ENCODE measurements at places on chromosomes 5 and 9.

DNA sequence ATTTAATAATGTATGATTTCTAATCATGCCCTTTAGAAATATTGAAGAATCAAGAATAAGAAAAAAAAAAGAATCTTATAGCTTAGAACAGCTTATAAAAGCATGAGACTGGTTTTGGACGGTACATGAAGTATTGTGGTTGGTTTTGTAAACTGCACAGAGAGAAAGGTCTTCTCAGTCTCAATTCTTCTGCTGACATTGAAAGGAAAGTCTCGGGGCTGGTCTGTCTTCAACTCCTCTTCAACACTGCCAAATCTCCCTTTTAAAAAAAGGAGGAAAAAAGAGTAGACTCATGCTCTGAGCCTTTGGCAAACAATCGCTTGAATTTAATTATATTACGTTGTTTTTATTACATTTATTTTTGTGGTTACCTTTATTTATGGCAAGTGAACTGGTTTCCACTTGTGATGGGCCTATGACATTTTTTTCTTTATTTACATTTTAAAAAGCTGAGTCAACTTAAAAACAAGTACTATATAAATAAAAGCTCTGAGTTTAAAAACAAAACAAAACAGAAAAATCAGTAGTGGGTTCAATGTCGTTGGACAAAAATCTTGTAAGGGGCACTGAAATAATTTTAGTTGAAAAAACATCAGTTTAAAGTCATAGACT is 32.8 kb upstream of the EBF1 start:
- DNase-seq, result no peak

- DNase-seq, result no peak
Measured at GRCh38 chr5:133957591-133957990, 10.8 kb downstream of the C5orf15 start.

GRCh38 chr9:18821788-18822187 is 211.2 kb downstream of the SAXO1 start:
- no peak for DNase-seq

DNA sequence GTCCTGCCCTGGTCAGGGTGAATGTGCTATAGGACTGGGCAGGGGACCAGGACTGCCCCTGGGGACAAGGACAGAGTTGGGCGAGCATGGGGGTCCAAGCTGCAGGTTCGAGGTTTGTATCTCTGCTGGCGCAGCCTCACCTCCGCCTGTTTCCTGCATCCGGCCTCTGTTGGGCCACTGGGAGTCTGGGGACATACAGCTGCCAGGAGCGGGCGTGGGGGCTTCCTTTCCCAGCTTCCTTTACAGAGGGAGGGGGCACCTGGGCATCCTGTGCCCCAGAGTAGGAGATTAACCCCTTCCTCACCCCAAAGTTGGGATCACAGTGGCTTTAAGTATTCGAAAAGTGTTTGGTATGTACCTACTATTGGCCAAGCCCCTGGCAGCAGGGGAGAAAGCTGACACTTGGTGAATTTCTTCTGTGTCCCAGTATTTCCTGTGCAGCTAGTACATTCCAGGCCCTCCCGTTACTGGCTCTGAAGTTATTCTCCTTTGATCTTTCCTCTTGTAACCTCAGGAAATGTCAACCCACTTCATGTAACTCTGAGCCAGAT is 19.0 kb downstream of the OLFML2A start:
- no peak for DNase-seq

- no peak for DNase-seq
Measured at GRCh38 chr5:113257545-113257944, 177.2 kb downstream of the TSSK1B start.

DNA sequence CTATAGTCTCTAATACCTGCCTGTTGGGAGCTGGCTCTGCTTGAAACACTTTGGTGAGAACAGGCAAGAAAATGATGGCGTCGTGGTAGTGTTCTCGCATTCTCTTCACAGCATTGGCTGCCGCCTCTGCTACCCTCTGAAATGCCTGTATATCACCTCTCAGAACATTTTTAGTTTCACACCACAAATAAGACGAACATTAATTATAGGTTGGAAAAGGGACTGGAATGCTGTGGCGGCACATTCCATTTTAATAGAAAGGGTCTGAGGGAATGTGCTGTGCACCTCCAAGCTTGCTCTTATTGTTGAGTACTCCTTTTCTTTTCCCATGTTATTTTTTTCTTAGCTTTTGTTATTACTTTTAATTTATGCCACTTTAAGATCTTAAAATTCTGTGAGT is 134.6 kb upstream of the HMHB1 start:
- no peak for DNase-seq

GRCh38 chr9:83238871-83239640 is 176.1 kb upstream of the RASEF start:
- DNase-seq, result no peak

- DNase-seq, result no peak
Measured at GRCh38 chr9:92721548-92721947, 43.1 kb downstream of the BICD2 start.

GRCh38 chr9:74865177-74865576 is 22.5 kb downstream of the TRPM6 start:
- DNase-seq, result no peak

DNA sequence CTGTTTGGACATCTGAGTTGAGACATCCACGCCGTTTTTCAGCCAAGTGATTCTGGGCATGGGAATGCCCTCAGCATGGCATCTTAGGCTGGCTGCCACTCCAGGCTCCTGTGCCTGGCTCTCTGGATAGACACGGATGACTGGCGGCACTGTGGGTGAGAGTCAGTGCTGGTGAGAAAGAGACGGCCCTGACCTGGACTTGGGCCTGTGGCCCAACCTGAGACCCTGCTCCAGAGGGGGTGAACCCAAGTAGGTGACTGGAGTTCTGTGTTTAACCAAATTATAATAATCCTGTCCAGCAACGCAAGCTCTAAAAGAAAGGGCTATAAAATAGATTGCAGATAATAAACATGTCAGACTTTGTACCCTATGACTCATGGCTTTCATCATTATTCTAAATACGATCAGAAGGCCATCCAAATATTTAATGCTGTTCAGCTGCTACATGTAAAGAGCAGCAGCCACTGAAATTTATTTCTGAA is 173.9 kb downstream of the HSPA4 start:
- DNase-seq, result no peak

DNA sequence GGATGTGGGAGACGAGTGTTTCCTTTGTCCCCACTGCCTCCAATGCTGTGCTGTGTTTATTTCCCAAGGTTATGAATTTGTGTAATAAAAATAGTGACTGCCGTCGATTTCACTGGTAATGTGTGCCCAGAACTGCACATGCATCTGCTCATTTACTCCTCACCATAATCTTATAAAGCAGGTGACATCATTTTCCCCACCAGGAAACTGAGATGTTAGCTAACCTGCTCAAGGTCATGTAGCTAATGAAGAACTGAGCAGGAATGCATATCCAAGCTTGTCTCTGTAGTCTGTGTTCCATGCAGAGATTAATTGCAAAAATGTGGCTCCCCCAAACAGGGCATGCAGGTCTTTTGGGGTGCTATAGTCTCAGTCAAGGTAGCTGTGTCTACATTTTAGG is 224.4 kb downstream of the TENT4A start:
- DNase-seq, result no peak

DNA sequence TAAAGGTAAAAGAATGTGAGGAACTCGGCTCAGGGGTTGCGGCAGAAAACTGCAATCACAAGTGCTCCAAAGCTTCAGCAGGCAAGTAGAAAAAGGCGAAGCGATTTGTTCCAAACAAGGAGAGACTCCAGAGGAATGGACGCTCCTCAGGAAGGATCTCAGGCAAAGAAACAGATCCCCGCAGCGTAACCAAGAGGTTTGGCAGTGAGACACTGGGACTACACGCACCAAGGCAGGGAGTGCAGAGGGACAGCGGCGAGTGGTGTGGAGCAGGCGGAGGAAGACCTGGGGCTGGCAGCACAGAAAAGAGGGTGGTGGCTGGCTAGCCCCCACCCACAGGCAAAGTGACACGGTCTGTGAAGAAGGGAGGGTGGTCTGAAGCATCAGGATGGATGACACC is 54.7 kb upstream of the GOLPH3 start:
- no peak for DNase-seq

GRCh38 chr5:160254706-160255105 is 25.4 kb downstream of the FABP6 start:
- no peak for DNase-seq

GRCh38 chr9:95887926-95888497 is 12.5 kb downstream of the ERCC6L2 start:
- DNase-seq, result no peak

DNA sequence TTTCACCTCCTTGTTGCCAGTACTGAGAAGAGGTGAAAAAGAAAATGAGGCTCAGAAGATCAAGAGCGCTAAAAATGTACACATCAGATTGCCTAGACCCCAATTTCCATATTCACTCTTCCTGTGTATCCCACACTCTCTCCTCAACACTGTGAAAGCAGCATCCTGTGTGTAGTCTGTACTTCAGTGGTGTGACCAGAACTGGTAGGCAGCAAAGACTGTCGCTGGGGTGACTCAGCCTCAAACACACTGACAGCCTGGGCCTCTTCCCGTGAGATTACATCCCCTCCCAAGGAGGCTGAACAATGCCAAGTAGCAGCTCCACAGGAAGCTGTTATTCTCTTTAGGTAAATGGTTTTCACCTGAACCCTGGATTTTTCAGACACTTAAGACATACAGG is 135.5 kb downstream of the CCDC192 start:
- DNase-seq, result no peak

DNA sequence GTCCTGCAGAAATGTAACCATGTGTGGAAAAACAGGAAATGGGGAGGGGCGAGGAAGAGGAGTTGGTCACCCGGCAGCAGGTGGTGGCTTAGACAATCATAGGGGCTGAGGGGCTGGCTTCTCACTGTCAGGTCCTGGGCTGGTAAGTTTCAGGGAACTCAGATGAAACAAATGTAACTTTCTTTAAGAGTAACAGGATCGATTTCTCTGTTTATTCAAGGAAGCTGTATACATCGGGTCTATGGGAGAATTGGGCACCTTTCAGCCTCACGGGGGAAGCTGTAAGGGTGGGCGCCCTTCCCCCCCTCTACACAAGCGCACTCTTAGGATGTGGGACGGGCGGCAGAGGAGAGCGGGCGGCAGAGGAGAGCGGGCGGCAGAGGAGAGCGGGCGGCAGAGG is 104.3 kb upstream of the SIMC1 start:
- no peak for DNase-seq

- no peak for DNase-seq
Measured at GRCh38 chr9:110021891-110022290, 186.1 kb downstream of the C9orf152 start.

DNA sequence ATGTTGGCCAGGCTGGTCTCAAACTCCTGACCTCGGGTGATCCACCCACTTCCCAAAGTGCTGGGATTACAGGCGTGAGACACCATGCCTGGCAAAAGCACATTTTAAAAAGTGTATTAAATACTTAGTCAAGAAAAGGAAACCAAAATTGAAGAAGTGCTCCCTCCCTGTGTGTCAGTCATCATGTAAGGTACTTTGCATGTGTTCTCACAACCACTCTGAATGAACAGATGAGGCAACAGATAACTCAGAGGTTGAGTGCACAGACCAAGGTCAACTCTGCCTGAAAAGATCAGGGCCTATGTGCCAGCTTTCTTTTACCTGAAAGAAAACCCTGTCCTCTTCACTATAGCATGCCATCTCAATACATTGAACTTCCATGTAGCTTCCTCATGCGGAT is 289.7 kb downstream of the MRPS30 start:
- no peak for DNase-seq

DNA sequence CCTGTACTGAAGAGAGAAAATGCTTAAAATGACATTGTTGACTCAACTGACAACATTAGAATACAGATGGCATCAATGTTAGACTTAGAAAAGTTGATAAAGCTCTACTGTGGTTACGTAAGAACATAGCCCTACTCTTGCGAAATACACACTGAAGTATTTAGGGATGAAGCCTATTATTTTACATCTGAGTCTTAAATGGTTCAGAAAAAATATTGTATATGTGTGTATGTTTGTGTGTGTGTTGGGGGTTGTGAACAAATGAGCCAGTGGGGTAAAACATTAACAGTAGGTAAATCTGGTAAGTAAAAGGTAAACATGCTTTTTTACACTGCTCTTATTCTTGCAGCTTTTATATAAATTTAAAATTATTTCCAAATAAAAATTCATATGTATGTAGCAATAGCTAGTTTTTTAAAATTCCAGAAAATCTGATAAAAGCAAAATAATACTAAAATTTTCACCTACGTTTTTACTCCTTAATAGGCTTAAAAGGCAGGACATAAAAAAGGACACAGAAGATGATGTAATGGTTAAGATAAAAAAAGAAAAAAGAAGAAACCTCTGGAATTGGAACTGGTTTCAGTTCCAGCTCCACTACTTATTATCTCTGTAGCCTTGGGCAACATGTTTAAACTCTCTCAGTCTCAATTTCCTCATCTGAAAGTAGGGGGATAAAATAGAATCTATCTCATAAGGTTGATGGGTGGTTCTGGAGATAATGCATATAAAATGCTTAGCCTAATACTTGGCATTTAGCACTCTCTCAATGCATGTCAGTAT is 44.3 kb downstream of the GARNL3 start:
- DNase-seq, result no peak

DNA sequence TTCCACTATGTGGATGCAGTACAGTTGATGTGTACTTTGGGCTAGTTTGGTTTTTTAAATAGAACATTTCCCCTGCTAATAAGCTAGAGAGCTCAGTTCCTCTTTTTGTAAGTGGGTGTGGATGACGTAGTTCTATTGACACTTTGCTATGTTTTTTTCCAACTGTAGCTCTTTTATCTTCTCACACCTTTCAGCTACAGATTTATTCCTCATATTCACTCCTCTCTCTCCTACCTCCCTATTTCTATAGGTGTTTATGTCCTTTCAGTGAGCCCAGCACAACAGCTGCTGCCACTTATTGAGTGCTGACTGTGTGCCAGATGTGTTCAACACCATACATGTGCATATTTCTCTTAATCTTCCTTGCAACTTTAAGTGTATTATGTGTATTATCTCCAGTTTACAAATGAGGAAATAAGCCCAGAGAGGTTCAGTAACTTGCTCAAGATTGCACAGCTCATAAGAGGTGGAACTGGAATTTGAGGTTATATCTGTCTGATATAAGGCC is 215.7 kb downstream of the SEMA6A start:
- no peak for DNase-seq

GRCh38 chr5:180208038-180208434 is 975 bp downstream of the RASGEF1C start:
- no peak for DNase-seq

GRCh38 chr5:133611357-133612248 is 738 bp downstream of the FSTL4 start:
- DNase-seq, result no peak

DNA sequence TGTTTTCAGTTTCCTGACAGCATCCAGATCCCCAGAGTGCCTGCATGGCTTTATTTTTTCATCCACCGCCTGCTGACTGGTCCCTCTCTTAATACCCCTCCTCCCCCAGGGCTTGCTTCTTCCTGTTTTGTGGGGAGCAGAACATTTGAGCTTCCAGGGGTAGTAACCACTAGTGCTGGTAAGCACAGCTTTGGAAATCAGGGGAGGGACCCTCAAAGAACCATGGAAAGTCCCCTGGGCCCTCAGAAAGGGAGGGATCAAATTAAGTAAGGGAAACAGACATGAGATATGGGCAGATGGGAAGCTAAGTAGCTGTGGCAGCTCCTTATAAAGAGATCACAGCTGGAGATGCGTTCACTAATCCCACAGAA is 26.8 kb downstream of the GRIA1 start:
- DNase-seq, result no peak
